Fibroblast of skin of left biceps (primary cell): ENCODE measurements at places on chromosomes 1 and 21.

- no peak for DNase-seq
Observed at GRCh38 chr1:25026730-25027450, 96.8 kb upstream of the RUNX3 start.

GRCh38 chr1:173195596-173196088 lies 11.5 kb downstream of the TNFSF4 start:
- DNase-seq: no peak

- no peak for DNase-seq
Observed at GRCh38 chr1:147598621-147599361, 57.5 kb downstream of the BCL9 start.

GRCh38 chr1:13990939-13991338 lies 291.0 kb downstream of the PRDM2 start:
- DNase-seq: no peak

- no peak for DNase-seq
Observed at GRCh38 chr1:171470726-171471125, 14.6 kb upstream of the PRRC2C start.
